A549 treated with CpdA at 1 μM for 4 hours (cell line): ENCODE measurements at places on chromosomes 1 and 21. TPM values are rescaled to one million over a fixed set of nuclear protein-coding genes. Genes with fewer than 3 reads are reported as not detected.

The CFHR5 gene
- not detected in 5 replicates for total RNA-seq

The CA6 gene
- total RNA-seq: not detected in 5 replicates

The AGT gene
- total RNA-seq: 0.06 to 0.20 TPM (median 0.08 TPM) in 5 replicates

The ITSN1 gene
- 13.1 to 23.9 TPM (median 14.9 TPM) in 5 replicates for total RNA-seq

The SELENBP1 gene
- 5.0 to 7.4 TPM (median 5.6 TPM) in 5 replicates for total RNA-seq

The CSMD2 gene
- total RNA-seq: 0.01 TPM in 1 of 5 replicates, not detected in the others

The BCL2L15 gene
- total RNA-seq: 0.48 to 1.7 TPM (median 0.85 TPM) in 4 of 5 replicates, not detected in the other

The OR2L5 gene
- total RNA-seq: not detected in 5 replicates

The LTN1 gene
- total RNA-seq: 5.1 to 7.6 TPM (median 7.0 TPM) in 5 replicates

The WNT2B gene
- total RNA-seq: 0.24 to 0.44 TPM (median 0.27 TPM) in 5 replicates

The MYOG gene
- total RNA-seq: not detected in 5 replicates

The CDCA8 gene
- total RNA-seq: 46.9 to 52.0 TPM (median 48.3 TPM) in 5 replicates

The IFI16 gene
- total RNA-seq: 3.6 to 5.9 TPM (median 4.1 TPM) in 5 replicates

The PRAMEF17 gene
- total RNA-seq: not detected in 5 replicates

The ERVH48-1 gene
- not detected in 5 replicates for total RNA-seq

The PROK1 gene
- total RNA-seq: not detected in 5 replicates

The KIF17 gene
- 0.90 to 1.7 TPM (median 1.2 TPM) in 5 replicates for total RNA-seq

The S100A7A gene
- total RNA-seq: not detected in 5 replicates

The SLAMF8 gene
- not detected in 5 replicates for total RNA-seq

The NCF2 gene
- total RNA-seq: 1.9 to 3.2 TPM (median 2.3 TPM) in 5 replicates

The ZNF124 gene
- 4.0 to 5.2 TPM (median 4.8 TPM) in 5 replicates for total RNA-seq

The CELA2B gene
- total RNA-seq: not detected in 5 replicates

The HES3 gene
- not detected in 5 replicates for total RNA-seq

The TNFRSF8 gene
- 0.07 to 0.10 TPM (median 0.09 TPM) in 4 of 5 replicates, not detected in the other for total RNA-seq

The PGLYRP3 gene
- not detected in 5 replicates for total RNA-seq

The GPR37L1 gene
- total RNA-seq: 0.13 to 0.20 TPM (median 0.17 TPM) in 5 replicates

The PERM1 gene
- 0.07 to 0.24 TPM (median 0.08 TPM) in 3 of 5 replicates, not detected in the others for total RNA-seq

The NR0B2 gene
- total RNA-seq: 0.14 TPM in 1 of 5 replicates, not detected in the others

The ZC3H11A gene
- 42.4 to 59.1 TPM (median 45.0 TPM) in 5 replicates for total RNA-seq

The DPT gene
- total RNA-seq: not detected in 5 replicates

The TCEANC2 gene
- 2.6 to 3.2 TPM (median 2.9 TPM) in 5 replicates for total RNA-seq

The VPS13D gene
- total RNA-seq: 6.7 to 9.9 TPM (median 7.0 TPM) in 5 replicates

The OR2T33 gene
- not detected in 5 replicates for total RNA-seq

The CACNA1S gene
- total RNA-seq: 0.02 TPM in 1 of 5 replicates, not detected in the others

The SETDB1 gene
- 22.9 to 24.6 TPM (median 23.6 TPM) in 5 replicates for total RNA-seq
